Fibroblast of skin of back (primary cell): ENCODE measurements at places on chromosomes 16 and 17.
A peak's percentile ranks its signal among the peaks of the same experiment; 100 is the strongest.

DNA sequence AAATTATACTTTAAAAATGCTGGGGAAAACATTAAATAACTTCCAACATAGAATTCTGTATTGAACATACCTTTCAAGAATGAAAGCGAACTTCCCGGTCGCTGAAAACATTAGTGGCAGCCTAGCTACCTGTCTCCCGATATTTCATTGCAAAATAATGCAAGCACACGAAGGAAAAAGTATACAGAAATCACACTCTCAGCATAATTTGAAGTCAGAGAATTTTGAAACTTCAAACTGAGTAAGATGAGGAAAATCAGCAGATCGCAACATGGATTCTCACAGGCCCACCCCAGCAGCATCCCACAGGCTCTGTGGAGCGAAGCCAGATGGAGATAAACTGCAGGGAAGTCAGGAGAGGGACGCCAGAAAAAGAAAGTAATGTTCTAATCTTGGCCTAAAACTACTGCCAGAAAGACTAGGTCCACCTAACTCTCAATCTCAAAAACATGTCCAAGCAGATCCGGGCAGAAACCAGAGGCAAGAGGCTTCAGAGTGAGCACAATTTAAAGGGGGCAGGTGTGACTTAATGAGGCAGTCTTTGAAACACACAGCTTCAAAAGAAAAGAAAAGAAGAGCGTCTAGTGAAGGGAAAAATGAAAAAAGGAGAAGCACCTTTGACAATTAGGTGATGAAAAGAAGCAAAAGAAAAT, 4.8 kb upstream of the GOSR1 start:
- DNase-seq: no peak

DNA sequence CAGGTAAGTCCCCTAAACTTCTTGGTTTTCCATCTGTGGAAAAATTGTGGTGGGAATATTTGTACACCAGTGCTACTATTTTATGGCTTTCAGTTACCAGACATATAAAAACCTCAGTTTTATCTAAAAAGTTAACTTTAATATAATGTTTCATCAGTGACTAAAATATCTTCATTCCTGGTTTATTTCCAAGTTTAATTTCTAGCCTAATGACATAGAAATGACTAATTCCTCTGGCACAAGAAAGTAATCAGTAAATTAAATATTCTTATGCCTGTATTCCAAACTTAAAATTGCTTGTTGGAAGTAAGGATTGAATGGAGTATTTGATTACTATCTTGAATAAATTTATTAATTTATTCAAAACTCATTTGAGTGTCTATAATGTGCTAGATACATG, 757.0 kb downstream of the CDH11 start:
- DNase-seq: no peak

- no peak for DNase-seq
Measured at GRCh38 chr16:27239906-27240655, 28.5 kb downstream of the NSMCE1 start.

DNA sequence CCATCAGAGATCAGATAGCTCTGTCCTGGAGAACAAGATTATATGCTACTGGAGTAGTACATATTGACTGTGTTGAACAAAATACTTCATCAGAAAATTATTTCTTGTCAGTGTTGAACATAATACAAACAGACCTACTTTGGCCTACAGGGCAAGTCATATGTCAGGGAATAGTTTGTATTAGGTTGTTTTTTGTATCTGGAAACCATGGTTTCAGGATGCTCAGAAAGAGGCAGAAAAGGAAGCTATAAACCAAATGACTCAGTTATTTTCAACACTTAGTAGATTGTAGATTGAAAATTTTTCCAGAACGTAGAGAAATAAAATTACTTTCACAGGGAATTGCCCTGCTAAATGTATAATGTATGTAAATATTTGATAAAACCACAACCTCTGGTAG, 198.4 kb downstream of the CYB561 start:
- no peak for DNase-seq

DNA sequence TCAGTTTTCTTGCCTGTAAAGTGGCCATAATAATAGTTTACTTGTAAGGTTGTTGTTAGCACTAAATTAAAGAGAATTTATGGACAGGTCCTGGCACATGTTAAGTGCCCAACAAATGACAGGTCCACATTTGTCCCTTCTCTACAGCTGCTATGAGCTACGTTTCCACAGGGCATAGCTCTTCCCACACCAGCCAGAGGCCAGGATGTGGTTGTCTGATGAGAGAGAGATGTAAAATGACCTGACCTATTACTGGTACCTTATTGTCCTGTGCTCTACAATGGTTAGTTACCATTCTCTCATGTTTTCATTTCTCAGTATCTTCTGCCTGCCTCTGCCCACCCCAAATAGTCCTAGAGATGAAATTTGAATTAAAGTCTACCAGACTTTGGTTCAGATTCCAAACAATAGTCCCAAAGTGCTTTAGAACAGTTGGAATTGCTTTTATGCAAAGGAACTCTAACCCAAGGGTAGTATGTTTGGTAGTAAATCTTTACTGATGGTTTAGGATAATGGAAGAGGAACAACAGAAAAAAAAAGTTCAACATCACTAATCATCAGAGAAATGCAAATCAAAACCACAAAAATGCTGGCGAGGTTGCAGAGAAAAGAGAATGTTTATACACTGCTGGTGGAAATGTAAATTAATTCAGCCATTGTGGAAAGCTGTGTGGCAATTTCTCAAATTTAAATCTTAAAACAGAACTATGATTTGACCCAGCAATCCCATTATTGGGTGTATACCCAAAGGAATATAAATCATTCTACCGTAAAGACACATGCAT, 57.1 kb upstream of the ANKFN1 start:
- peak; percentile 7 for DNase-seq

- DNase-seq: peak; percentile 9
Measured at GRCh38 chr17:49640556-49640955, 37.3 kb downstream of the SPOP start.

- DNase-seq: peak; percentile 51
Measured at GRCh38 chr17:13550291-13550690, 51.4 kb downstream of the HS3ST3A1 start.

DNA sequence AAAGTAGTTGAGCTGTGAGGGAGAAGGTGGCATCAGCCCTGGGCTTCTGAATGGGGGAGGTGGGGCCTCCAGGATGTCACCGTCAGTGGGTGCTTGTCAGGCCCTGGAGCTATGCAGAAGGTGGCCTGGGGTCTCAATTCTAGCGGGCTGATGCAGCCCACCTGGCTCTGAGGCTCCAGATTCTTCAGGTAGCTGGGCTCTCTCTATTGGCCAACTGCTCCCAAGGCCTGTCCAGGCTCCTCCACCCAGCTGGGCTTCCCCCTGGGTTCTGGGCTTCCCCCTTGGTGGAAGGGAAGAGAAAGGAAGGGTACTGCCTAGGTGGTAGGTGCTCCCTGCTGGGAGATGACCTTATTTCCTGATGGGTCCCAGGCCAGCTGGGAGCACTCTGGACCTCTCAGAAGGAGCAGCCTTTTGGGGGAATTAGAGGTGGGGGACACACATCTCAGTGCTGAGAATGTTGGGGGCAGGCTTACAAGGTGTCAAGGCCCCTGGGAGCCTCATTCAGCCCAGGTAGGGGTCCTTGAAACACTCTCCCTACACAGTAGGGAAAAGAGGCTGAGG, 1728.3 kb downstream of the TP53TG3F start:
- no peak for DNase-seq

DNA sequence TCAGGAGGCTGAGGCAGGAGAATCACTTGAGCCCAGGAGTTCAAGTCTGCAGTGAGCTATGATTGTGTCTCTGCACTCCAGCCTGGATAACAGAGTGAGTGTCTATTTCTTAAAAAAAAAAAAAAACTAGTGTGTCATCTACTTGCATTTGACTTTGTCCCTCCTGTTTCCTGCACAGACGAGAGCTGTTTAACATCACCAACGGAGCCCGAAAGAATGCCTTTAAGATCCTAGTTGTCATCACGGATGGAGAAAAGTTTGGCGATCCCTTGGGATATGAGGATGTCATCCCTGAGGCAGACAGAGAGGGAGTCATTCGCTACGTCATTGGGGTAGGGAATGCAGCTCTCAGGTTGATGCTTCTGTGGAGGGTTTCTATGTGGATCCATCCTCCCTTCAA, 13.4 kb downstream of the ITGAM start:
- no peak for DNase-seq

- DNase-seq: peak; percentile 8
Measured at GRCh38 chr17:36602030-36602748, 806 bp downstream of the MRM1 start.

- no peak for DNase-seq
Measured at GRCh38 chr17:6011206-6011605, 59.0 kb upstream of the WSCD1 start.

- no peak for DNase-seq
Measured at GRCh38 chr16:48352648-48353390, 32.4 kb downstream of the SIAH1 start.

- no peak for DNase-seq
Measured at GRCh38 chr16:1525871-1526607, 7.4 kb upstream of the TMEM204 start.

DNA sequence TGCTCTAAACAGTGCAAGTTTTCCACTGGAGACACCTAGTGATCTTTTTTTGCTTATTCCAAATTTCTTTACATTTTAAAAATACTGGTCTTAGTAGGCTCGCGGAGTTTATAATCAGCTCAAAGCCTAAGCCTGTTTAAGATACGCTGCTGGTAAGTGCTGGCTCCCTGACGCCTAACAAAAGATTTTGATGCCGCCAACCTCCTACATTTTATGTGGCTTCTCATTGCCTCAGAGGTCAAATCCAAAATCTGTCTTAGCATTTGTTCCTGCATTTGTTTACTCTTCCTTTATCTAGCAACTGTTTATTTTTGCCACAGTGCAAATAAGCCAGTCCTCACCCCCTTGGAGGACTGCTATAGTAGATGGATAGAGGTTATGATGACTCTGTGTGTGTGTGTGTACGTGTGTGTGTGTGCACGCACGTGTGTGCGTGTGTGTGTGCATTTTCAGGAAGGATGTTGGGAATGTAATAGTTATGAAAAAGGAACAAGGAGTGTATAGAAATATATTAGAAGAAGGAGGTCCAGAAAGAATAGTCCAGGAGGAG, 24.8 kb downstream of the HS3ST3B1 start:
- no peak for DNase-seq

GRCh38 chr16:89722392-89723278, 1.3 kb downstream of the ZNF276 start:
- DNase-seq: no peak
